ENCODE measurements at places on chromosomes 13 and 19. TPM values are rescaled to one million over a fixed set of nuclear protein-coding genes. Genes with fewer than 3 reads are reported as not detected.

Gene ZNF610
- total RNA-seq, result 1.4 TPM

Gene IGFL2
- not detected for total RNA-seq

Gene LGI4
- 0.55 TPM for total RNA-seq

Gene HOMER3
- total RNA-seq, result not detected

Gene GARIN5A
- total RNA-seq, result not detected

Gene CDC37
- total RNA-seq, result 239 TPM

Gene SLC8A2
- not detected for total RNA-seq

Gene CD177
- not detected for total RNA-seq

Gene CPB2
- not detected for total RNA-seq

Gene KLK15
- not detected for total RNA-seq

Gene PLK5
- total RNA-seq, result not detected

Gene CDX2
- total RNA-seq, result not detected

Gene RXFP2
- total RNA-seq, result not detected

Gene KIRREL2
- 0.55 TPM for total RNA-seq

Gene SLC7A10
- not detected for total RNA-seq

Gene LPAR2
- 43.2 TPM for total RNA-seq

Gene SPC24
- total RNA-seq, result 68.2 TPM

Gene FFAR3
- total RNA-seq, result 0.63 TPM

Gene KLK11
- not detected for total RNA-seq

Gene SULT2B1
- not detected for total RNA-seq

Gene CEACAM16
- not detected for total RNA-seq

Gene C13orf42
- not detected for total RNA-seq

Gene MAB21L1
- total RNA-seq, result not detected

Gene KLK7
- total RNA-seq, result not detected

Gene DDA1
- 58.6 TPM for total RNA-seq

Gene ATP7B
- 0.88 TPM for total RNA-seq

Gene ERFL
- 1.5 TPM for total RNA-seq

Gene CCDC97
- total RNA-seq, result 43.0 TPM

Gene EBI3
- total RNA-seq, result 4.0 TPM

Gene CDC16
- total RNA-seq, result 64.0 TPM

Gene PLIN4
- total RNA-seq, result not detected

Gene SIGLECL1
- total RNA-seq, result 0.18 TPM

Gene EFNB2
- 0.13 TPM for total RNA-seq

Gene SLC25A42
- 21.0 TPM for total RNA-seq

Gene PCSK4
- 3.6 TPM for total RNA-seq

Gene CAPS
- total RNA-seq, result 12.5 TPM

Gene GPR4
- total RNA-seq, result not detected

Gene CEACAM20
- not detected for total RNA-seq

Gene LPAR6
- total RNA-seq, result 96.8 TPM

Gene PALM
- not detected for total RNA-seq

Gene CEBPA
- 0.18 TPM for total RNA-seq

Gene WDR88
- total RNA-seq, result not detected

Gene SRRM5
- total RNA-seq, result 0.28 TPM

Gene KCNJ14
- total RNA-seq, result 0.86 TPM

Gene ATXN8OS
- total RNA-seq, result not detected

Gene GPR18
- 10.3 TPM for total RNA-seq

Gene CPAMD8
- total RNA-seq, result 1.4 TPM

Gene NUDT15
- 10.9 TPM for total RNA-seq

Data from activated CD4-positive, alpha-beta memory T cell treated with anti-CD3 and anti-CD28 coated beads, Interleukin-2, amount 10 ng/mL, durations not matched to agents 7 days and 5 days (primary cell).